A549 treated with ZK216348 at 1 μM for 4 hours (cell line): ENCODE measurements at places on chromosomes 6 and 20. TPM values are rescaled to one million over a fixed set of nuclear protein-coding genes. Genes with fewer than 3 reads are reported as not detected.

The PHF3 gene
- 7.9 to 12.2 TPM (median 11.9 TPM) in 5 replicates for total RNA-seq

The TFAP2D gene
- not detected in 5 replicates for total RNA-seq

The SLC17A9 gene
- 0.35 TPM in 1 of 5 replicates, not detected in the others for total RNA-seq

The OR2J3 gene
- total RNA-seq: not detected in 5 replicates

The DYNLT2 gene
- total RNA-seq: 0.43 to 1.2 TPM (median 0.67 TPM) in 5 replicates

The ADGRB3 gene
- total RNA-seq: not detected in 5 replicates

The SNRPB gene
- total RNA-seq: 746 to 1,050 TPM (median 924 TPM) in 5 replicates

The LHFPL5 gene
- 0.26 TPM in 1 of 5 replicates, not detected in the others for total RNA-seq

The RBM12 gene
- total RNA-seq: 69.7 to 108 TPM (median 81.8 TPM) in 5 replicates

The HNF4A gene
- 11.4 to 21.3 TPM (median 16.5 TPM) in 5 replicates for total RNA-seq

The OLIG3 gene
- not detected in 5 replicates for total RNA-seq

The MAK gene
- 0.09 to 0.20 TPM (median 0.13 TPM) in 5 replicates for total RNA-seq

The ADAM33 gene
- total RNA-seq: 0.05 to 0.08 TPM in 2 of 5 replicates, not detected in the others

The MUCL3 gene
- total RNA-seq: 0.08 to 0.17 TPM (median 0.10 TPM) in 5 replicates

The KIF25 gene
- total RNA-seq: 0.12 TPM in 1 of 5 replicates, not detected in the others

The FAM217A gene
- not detected in 5 replicates for total RNA-seq

The CLVS2 gene
- total RNA-seq: 0.02 to 0.23 TPM (median 0.13 TPM) in 5 replicates

The CUTA gene
- 139 to 237 TPM (median 202 TPM) in 5 replicates for total RNA-seq

The SRSF12 gene
- 0.75 to 1.9 TPM (median 1.0 TPM) in 5 replicates for total RNA-seq

The IL17A gene
- not detected in 5 replicates for total RNA-seq

The POM121L2 gene
- not detected in 5 replicates for total RNA-seq

The IFT52 gene
- total RNA-seq: 25.4 to 35.6 TPM (median 30.3 TPM) in 5 replicates
